Activated T-cell treated with anti-CD3 and anti-CD28 coated beads, Interleukin-2, amount 50 U/mL, for 72 hours (primary cell): ENCODE measurements at places on chromosomes 3 and 15. TPM values are rescaled to one million over a fixed set of nuclear protein-coding genes. Genes with fewer than 3 reads are reported as not detected.

ETV5 gene
- total RNA-seq: 2.9 TPM

GRCh38 chr15:55282284-55282833 is 7.3 kb downstream of the RAB27A start:
- H3K27ac ChIP-seq: peak overlapping the region; percentile 98
- peak overlapping the region; percentile 75 for H3K4me3 ChIP-seq
- H3K4me1 ChIP-seq: peaks cover 100% of the 10 kb centered on the region
- peak; percentile 40 for DNase-seq
- peaks cover 21% of the 10 kb centered on the region for H3K36me3 ChIP-seq

DNA sequence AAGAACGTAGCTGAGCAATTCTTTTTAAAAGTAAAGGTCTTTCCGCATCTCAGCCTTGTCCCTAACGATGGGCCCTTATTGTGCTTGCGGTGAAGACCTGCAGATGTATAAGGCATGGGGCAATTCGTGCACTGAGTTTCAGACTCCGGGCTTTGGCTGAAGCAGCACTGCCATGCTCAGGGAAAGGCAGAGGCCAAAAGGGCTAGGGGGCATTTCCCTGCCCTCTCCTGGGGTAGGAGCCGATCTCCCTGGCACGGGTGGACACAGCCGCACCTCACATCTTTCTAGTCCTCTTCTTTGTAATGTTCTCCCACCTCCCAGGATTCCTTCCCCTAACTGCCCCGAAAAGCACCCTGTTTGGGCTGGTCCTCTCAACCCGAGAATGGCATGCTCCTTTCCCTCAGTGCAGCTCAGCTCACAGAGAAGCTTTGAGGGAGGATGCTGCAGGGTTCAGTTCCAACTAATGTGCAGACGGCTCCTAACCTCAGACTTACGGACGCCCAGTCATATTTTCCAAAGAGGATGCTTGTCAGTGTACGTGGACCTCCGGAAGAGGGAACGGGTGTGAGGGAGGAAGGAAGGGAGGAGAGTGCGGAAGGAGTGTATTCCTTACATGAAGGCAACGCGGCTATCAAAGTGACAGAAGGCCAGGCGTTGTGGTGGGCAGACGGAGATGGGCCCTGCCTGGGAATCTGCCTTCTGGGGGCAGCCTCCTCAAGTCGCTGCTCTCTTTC is 61.2 kb downstream of the SYNM start:
- H3K4me1 ChIP-seq: peaks cover 13% of the 10 kb centered on the region
- no peak overlapping the region for H3K4me3 ChIP-seq
- no peaks in the 10 kb centered on the region for H3K27me3 ChIP-seq
- H3K27ac ChIP-seq: no peak overlapping the region

PIERCE2 gene
- 0.69 TPM for total RNA-seq

DNA sequence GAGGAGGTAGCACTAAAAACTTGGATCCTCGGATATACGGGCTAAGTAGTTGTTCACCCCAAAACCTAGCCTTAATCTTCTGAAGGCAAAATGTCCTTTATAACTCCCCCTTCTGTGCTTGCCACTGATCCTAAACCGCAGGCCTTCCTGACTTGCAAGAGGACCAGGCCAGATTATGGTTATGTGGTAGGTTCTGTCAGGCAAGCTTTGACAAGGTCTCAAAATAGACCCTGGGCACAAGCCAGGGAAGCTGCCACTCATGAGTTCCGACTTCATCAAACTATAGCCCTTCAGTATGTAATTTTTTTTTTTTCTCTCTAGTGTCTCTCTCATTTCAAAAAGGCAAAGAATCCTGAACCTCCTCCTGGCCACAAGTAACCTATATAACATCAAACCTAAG is 3.2 kb downstream of the LRRFIP2 start:
- peaks cover 49% of the 10 kb centered on the region for H3K4me1 ChIP-seq
- H3K27me3 ChIP-seq: no peaks in the 10 kb centered on the region
- no peak for DNase-seq
- no peak overlapping the region for H3K27ac ChIP-seq
- H3K4me3 ChIP-seq: no peak overlapping the region
- peaks cover 2% of the 10 kb centered on the region for H3K36me3 ChIP-seq

GRCh38 chr15:45585069-45585791 is 1.9 kb upstream of the BLOC1S6 start:
- peak overlapping the region; percentile 89 for H3K4me3 ChIP-seq
- no peak overlapping the region for H3K27ac ChIP-seq
- H3K36me3 ChIP-seq: peaks cover 2% of the 10 kb centered on the region

DNA sequence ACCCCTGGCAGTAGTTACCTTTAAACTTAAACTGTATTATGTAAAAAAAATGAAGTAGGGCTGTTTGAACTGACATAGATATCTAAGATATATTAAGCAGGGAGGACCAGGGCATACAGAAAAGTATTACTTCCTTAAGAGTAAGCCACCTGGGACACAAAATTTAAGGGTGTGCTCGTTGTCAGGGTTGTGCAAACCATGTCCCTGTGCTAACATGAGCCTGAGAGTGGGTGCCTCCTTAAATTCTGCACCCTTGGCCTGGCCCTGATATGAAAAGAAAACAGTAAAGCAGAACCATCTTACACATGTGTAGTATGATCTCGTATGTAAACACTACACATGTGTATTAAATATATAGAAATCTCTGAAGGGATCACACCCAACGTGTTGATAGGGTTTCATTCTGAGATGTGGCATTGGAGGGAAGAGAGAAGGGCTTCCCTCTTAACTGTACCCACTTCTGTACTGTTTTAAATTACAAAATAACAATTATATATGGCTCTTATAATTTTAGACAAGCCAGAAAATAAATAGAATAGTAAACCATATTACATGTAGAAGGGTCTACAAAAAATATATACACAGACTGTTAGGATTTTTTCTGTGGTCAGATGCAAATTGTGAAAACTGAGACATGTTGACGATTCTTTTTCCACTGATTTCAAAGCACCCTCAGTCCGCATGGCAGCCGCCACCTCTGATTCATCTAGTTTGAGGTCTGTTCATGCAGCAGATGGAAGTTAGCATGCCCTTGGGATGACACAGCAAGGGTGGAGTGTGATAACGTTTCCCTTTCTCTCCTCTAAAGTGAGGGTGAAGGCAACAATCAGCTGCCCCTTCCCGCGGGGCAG is 400.8 kb upstream of the PROK2 start:
- no peaks in the 10 kb centered on the region for H3K36me3 ChIP-seq
- peaks cover 23% of the 10 kb centered on the region for H3K27me3 ChIP-seq
- peak; percentile 45 for DNase-seq
- H3K4me1 ChIP-seq: peaks cover 41% of the 10 kb centered on the region

DNA sequence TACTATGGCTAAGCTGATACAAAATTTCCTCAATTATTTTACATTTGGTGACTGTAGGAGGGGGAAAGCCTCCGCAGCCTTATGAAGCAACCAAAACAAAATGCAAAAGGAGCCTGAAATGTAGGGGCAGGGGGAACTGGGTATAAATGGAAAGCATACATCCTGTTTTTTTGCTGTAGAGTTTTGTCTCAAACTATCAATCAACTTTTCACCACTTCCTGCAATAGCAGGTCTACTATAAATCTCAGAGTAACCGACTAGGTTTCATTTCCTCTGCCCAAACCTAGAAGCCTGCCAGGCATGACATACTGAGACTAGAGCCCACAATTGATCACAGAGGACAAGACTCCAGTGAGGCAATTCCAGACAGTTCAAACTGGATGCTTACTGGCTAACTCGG is 91.3 kb downstream of the SHQ1 start:
- peaks cover 2% of the 10 kb centered on the region for H3K36me3 ChIP-seq
- H3K4me1 ChIP-seq: peaks cover 65% of the 10 kb centered on the region

SNX22 gene
- 0.74 TPM for total RNA-seq

- H3K4me1 ChIP-seq: peaks cover under 1% of the 10 kb centered on the region
- no peaks in the 10 kb centered on the region for H3K27me3 ChIP-seq
- H3K36me3 ChIP-seq: no peaks in the 10 kb centered on the region
- H3K27ac ChIP-seq: no peak overlapping the region
- no peak for DNase-seq
These were observed 71.2 kb upstream of the IQSEC1 start for GRCh38 chr3:13144163-13145023.

DNA sequence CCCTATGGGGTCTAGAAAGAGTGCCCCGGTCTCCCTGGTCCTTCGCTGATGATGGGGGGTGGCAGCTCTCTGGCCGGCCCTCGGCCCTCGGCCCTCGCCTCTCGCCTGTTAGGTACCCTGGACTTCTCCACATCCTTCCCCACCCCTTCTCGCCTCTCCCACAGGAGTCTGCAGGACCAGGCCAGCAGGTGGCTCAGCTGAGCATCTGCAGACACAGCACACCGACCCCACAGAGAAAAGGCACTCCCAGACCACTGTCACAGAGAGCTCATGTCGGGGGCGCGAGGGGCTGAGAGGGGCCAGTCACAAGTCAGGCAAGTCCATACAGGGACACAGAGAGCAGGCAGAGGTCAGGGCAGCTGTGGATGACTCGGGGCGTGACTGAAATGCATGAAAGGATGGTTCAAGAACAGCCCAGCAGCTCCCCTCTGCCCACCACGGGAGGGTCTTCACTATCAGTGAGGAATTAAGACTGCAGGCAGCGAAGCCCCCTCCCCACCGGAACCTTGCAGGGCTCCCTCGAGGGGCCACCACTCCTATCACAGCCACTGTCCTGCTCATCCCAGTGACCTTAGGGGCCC is 181.7 kb upstream of the NSMCE3 start:
- peaks cover 8% of the 10 kb centered on the region for H3K4me1 ChIP-seq
- no peak for DNase-seq
- no peak overlapping the region for H3K27ac ChIP-seq
- no peaks in the 10 kb centered on the region for H3K36me3 ChIP-seq
- no peaks in the 10 kb centered on the region for H3K27me3 ChIP-seq
- no peak overlapping the region for H3K4me3 ChIP-seq

DNA sequence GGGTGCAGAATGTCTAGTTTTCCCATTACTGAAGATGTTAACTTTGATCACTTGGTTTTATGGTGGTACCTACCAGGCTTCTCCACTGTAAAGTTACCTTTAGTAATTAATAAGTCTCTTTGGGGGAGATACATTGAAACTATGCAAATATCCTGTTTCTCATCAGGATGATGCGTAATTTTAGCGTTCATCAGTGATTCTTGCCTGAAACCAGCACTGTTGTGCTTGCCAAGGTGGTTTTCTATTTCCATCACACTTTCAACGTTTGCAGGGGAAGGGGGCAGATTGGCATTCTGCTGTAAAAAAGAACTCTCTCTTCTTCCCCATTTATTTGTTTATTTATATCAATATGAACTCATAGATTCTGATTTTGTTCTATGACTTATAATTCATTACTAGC is 61.0 kb downstream of the SSR3 start:
- no peak overlapping the region for H3K4me3 ChIP-seq
- H3K27ac ChIP-seq: no peak overlapping the region
- DNase-seq: no peak
- no peaks in the 10 kb centered on the region for H3K4me1 ChIP-seq
- peaks cover 1% of the 10 kb centered on the region for H3K36me3 ChIP-seq

FBXW12 gene
- total RNA-seq: not detected
